Cerebellar nuclear complex (tissue), 1 donor: ENCODE measurements at places on chromosomes 1 and 21.

DNA sequence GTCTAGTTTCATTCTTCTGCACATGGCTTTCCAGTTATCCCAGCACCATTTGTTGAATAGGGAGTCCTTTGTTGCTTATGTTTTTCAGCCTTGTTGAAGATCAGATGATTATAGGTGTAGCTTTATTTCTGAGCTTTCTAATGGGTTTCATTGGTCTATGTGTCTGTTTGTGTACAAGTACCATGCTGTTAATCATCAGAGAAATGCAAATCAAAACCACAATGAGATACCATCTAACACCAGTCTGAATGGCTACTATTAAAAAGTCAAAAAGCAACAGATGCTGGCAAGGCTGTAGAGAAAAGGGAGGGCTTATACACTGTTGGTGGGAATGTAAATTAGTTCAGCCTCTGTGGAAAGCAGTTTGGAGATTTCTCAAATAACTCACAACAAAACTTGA is 321.5 kb upstream of the PTBP2 start:
- no peak for DNase-seq

DNA sequence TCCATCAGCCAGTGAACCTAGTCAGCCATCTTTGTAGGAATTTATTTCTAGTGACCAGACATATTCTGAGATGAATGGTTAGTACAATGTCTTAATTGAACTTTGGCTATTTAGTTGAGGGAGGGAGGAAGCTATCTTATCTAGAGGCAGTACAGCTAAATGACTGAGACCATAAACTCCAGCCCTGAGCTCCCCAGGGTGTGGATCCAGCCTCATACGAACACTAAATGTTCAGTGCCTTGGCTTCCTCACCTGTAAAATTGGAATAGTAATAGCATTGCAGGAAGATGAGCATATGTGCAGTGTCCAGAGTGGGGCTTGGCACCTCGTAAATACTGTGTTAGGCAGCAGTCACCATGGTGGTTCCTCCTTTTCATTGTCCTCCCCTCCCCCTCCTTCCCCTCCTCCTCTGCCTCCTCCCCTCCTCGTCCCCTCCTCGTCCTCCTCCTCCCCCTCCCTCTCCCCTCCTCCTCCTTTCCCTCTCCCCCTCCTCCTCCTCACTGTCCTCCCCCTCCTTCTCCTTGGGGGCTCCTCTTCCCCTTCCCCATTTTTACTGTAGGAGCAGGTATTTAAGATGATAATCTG is 108.2 kb downstream of the GALNT2 start:
- no peak for DNase-seq

DNA sequence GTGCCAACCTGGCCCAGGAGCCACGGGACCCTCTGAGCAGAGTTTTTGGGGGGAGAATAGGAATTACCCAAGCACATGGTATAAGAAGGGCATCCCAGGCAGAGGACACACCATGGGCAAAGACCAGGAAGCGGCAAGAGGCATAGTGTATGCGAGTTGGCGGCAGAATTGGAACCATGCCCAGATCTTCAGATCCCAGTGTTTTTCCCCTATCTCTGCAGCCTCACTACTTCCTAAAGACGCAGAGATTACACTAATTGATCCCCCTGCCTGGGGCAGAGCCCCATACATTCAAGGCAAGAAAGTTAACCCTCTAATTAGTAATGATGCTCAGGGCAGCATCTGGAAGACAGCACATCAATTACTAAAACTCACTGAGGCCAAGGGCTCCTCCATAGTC is 48.2 kb downstream of the SYT2 start:
- no peak for DNase-seq

DNA sequence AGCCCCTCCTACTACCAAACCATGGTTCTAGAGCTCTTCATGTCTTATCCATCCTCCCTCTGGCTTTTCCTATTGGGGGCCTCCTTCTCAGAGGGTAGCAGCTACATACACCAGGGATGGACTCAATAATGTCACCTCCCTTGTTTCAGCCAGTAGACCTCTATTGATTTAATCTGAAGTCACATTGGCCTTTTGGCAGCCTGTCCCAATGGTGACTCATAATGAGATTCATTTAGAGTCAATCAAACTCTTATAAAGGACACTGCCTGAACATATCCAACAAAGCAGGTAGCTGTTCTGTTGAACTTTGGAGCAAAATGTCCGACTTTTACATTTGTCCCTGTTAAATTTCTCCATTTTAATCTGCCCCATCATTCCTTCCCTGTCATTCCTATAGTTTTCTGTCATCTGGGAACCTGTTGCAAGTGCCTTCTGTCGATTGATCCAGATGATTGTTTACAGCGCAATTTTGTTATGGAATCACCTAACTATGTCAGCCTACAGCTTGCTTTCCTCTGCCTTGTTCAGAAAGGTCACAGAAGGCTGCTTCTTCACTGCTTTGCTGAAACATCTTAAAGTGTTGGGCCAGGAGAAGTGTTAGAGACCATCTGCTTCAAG is 105.9 kb downstream of the ETS2 start:
- DNase-seq = no peak
